ENCODE measurements at places on chromosomes 5 and 9. TPM values are rescaled to one million over a fixed set of nuclear protein-coding genes. Genes with fewer than 3 reads are reported as not detected.

IL7R gene
- 1.8 TPM for polyA plus RNA-seq

FOXD4L4 gene
- polyA plus RNA-seq: 0.16 TPM

ASPN gene
- 4.6 TPM for polyA plus RNA-seq

DEPDC1B gene
- polyA plus RNA-seq: 0.13 TPM

SLC45A2 gene
- polyA plus RNA-seq: 0.16 TPM

SLC38A9 gene
- 7.6 TPM for polyA plus RNA-seq

OLFML2A gene
- polyA plus RNA-seq: 2.9 TPM

AK3 gene
- 31.6 TPM for polyA plus RNA-seq

QRFP gene
- polyA plus RNA-seq: not detected

CER1 gene
- not detected for polyA plus RNA-seq

CCDC192 gene
- polyA plus RNA-seq: 0.35 TPM

LCN12 gene
- 31.8 TPM for polyA plus RNA-seq

IPO11 gene
- polyA plus RNA-seq: 6.0 TPM

SREK1 gene
- 72.6 TPM for polyA plus RNA-seq

DNA sequence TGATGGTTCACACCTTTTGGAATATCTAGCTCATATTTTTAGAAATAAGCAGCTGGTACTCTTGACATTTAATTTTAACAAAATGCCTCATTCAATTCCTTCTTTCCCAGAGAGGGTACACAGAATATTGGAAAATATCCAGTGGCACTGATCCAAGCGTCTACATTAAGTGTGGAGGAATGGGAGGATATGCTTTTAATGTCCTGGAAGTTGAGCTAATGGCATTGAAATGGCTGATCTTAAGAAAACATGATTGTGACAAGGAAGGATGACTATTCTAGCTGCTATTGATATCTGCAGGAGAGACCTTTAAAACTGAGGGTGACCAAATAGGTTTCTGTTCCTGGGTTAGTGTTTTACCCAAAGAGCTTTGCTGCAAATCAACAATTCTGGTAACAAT lies 30.0 kb downstream of the ZNF366 start:
- no peak for DNase-seq

DNA sequence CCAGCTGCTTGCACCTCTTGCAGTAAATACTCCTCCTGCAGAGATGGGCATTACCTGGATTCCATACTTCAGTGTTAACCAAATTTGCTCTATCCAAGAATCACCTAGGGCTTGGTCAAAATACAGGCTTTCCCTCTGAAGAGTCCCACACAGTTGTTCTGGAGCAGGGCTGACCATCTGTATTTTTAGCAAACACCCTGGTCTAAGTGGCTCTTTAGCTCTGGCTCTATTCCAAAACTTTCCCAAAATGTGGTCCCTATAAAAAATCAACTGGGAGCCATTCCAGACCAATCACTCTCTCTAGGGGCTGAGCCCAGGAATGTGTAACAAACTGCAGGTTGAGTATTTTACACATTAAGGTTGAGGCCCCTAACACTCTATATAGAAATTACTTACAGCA lies 153.7 kb downstream of the SPOCK1 start:
- DNase-seq: no peak

DNA sequence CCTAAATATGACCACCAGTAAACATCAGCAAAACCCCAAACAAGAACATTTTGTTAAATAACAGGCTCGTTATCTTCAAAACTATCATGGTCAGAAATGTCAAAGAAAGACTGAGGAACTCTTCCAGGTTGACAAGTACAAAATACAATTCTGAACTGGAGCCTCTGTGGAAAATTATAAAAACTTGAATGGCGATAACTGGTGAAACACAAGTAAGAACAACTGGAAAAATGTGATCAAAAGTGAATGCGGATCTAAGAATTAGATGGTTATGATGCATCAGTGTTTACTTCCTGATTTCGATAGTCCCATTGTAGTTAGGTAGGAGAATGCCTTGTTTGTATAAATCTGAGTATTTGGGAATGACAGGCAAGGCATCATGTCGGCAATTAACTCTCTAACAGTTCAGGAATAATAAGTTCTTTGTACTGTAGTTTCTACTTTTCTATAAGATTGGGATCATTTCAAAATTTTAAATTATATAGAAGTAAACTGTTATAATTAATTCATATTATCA lies 740.2 kb upstream of the DMAC1 start:
- no peak for DNase-seq

GRCh38 chr9:21160178-21160577 lies 6.3 kb downstream of the IFNA21 start:
- DNase-seq: no peak

DNA sequence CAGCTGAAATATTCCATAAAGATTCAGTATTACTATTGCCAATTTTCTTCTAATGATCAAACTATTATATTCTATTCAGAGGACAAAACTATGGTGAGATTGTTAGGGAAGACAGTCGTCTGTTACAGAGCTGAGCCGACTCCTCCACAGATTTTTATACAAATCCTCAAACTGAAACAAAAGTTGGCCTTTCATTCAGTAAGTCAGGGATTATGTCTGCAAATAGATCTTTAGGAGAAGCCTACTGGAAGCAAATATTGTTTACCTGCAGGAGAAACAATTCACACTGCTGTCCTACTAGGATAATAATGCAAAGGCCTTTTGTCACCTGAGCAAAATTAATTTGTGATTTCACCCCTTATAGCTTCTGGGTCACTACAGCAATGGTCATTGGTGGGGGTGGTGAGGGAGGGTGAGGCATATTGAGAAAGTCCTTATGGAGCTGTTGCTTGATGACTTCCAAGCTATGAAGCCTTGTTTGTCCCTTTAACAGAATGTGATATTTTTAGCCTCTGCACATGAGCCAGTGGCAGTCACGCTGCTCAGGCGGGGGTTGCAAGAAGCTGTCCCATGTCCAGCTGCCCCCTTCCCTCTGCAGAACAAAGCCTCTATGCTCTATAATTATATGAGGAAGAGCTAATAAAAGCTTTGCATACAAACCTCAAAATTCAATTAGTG lies 200.5 kb upstream of the KLF9 start:
- no peak for DNase-seq

DNA sequence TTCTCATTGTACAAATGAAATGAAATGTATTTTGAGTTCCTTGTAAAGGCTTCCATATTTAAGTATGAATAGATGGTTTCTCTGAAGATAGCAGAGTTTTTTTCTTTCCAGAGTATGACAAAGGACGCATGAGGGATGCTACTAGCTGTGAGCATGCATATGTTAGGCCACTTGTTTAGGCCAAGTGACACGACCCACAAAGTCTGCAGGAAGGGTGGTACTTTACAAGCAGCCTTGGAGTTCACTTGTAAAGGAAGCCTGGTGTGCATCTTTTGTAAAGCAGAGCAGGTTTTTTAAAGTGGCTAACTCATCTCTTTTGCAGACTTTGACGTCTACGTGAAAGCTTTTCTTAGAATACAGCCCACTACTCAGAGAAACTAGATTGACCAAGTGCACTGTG lies 300.4 kb upstream of the RFX3 start:
- no peak for DNase-seq

- no peak for DNase-seq
Observed at GRCh38 chr9:76866689-76867088, 39.2 kb downstream of the PRUNE2 start.

- DNase-seq: peak; percentile 57
Observed at GRCh38 chr5:68381909-68382308, 166.4 kb downstream of the PIK3R1 start.

GRCh38 chr5:2403296-2403695 lies 348.2 kb downstream of the IRX2 start:
- no peak for DNase-seq

GRCh38 chr5:171709930-171710329 lies 75.7 kb upstream of the SMIM23 start:
- DNase-seq: no peak

GRCh38 chr5:180673371-180674089 lies 24.1 kb upstream of the FLT4 start:
- DNase-seq: no peak

- DNase-seq: no peak
Observed at GRCh38 chr5:157665467-157666070, 5.8 kb upstream of the C5orf52 start.

- DNase-seq: no peak
Observed at GRCh38 chr5:54959673-54960418, 25.5 kb downstream of the ESM1 start.

GRCh38 chr9:116058421-116058820 lies 95.2 kb upstream of the PAPPA start:
- no peak for DNase-seq

- DNase-seq: no peak
Observed at GRCh38 chr9:134540276-134541096, 101.1 kb upstream of the COL5A1 start.

- no peak for DNase-seq
Observed at GRCh38 chr9:13410566-13411031, 131.1 kb upstream of the MPDZ start.

GRCh38 chr5:135135530-135136226 lies 101.7 kb upstream of the PITX1 start:
- DNase-seq: peak; percentile 60

GRCh38 chr5:87079219-87079618 lies 188.5 kb upstream of the RASA1 start:
- no peak for DNase-seq

- peak; percentile 52 for DNase-seq
Observed at GRCh38 chr9:96523374-96523773, 73.4 kb downstream of the HABP4 start.

- peak; percentile 50 for DNase-seq
Observed at GRCh38 chr9:113998525-113999255, 79.4 kb downstream of the AMBP start.

- no peak for DNase-seq
Observed at GRCh38 chr9:75282047-75282446, 193.7 kb downstream of the OSTF1 start.

- DNase-seq: no peak
Observed at GRCh38 chr5:44779167-44779566, 29.6 kb upstream of the MRPS30 start.
